Caki2 (cell line): ENCODE measurements at places on chromosomes 1 and 21.
A peak's percentile ranks its signal among the peaks of the same experiment; 100 is the strongest.

DNA sequence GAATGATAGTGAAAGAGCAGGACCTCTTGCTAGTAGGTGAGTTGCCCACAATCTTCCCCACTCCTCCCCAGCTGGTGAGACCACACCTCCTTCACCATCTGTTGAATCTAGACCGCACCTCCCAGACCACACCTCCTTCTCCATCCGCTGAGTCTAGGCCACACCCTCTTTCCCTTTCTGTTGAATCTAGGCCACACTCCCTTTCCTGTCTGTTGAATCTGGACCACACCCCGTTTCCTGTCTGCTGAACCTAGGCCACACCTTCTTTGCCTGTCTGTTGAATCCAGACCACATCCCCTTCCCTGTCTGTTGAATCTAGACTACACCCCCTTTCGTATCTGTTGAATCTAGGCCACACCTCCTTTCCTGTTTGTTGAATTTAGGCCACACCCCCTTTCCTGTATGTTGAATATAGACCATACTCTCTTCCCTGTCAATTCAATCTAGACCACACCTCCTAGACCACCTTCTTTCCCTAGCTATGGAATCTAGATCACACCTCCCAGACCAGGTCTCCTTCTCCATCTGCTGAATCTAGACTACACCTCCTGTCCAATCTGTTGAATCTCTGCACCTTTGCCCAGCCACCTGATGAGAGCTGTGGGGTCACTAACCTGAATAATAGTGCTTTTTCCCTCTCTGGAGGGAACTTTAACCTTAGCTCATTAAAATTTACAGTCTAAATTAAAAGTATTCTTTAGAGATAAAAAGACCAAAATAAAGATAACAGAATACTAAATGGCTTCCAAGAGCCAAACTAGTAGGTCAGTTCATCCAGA, 116.3 kb downstream of the DAB1 start:
- DNase-seq: peak; percentile 41

GRCh38 chr1:211583011-211583992, 4.3 kb upstream of the SLC30A1 start:
- DNase-seq: no peak

GRCh38 chr1:21911205-21912001, 25.7 kb downstream of the HSPG2 start:
- no peak for DNase-seq

DNA sequence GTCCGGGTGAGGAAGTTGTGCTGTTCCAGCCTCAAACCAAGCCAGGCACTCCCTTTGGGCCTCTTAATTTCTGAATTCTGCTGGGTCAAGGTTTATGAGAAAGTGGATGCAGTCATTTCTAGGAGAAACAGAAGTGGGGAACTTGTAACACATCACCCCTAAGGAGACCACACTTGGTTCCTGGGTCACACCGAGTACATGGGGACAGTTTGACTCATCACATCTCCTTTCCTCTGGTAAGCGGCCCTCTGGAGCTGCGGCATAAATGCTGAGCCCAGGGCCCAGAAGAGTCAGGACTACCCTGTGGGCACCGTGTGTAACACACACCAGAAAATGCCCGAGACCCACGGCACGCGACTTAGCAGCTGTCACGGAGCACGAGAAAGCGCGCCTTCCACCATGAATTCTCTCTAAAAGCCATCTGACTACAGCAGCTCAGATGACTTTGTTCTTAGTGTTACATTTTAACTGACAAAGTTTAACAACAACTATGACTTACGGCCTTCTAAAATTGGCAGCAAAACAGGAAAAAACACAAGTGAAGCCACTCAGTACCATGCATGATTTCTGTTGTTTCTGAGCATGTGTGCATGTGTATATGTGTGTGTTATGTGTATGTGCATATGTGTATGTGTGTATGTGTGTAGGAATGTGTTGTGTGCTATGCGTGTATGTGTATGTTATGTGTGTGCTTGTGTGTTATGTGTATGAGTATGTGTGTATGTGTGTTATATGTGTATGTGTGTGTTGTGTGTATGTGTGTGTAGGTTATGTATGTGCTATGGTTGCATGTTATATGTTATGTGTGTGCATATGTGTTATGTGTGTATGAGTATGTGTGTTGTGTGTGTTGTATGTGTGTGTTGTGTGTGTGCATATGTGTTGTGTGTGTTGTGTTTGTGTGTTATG, 50.8 kb downstream of the TOMM20 start:
- DNase-seq: no peak

GRCh38 chr1:191065346-191065745, 587.7 kb upstream of the BRINP3 start:
- DNase-seq: no peak

- no peak for DNase-seq
These were observed 11.1 kb downstream of the RNU1-2 start for GRCh38 chr1:16906873-16907272.

- DNase-seq: no peak
These were observed 42.0 kb downstream of the RAB3B start for GRCh38 chr1:51948491-51948915.

- DNase-seq: no peak
These were observed 16.2 kb upstream of the CR1L start for GRCh38 chr1:207628776-207629175.

DNA sequence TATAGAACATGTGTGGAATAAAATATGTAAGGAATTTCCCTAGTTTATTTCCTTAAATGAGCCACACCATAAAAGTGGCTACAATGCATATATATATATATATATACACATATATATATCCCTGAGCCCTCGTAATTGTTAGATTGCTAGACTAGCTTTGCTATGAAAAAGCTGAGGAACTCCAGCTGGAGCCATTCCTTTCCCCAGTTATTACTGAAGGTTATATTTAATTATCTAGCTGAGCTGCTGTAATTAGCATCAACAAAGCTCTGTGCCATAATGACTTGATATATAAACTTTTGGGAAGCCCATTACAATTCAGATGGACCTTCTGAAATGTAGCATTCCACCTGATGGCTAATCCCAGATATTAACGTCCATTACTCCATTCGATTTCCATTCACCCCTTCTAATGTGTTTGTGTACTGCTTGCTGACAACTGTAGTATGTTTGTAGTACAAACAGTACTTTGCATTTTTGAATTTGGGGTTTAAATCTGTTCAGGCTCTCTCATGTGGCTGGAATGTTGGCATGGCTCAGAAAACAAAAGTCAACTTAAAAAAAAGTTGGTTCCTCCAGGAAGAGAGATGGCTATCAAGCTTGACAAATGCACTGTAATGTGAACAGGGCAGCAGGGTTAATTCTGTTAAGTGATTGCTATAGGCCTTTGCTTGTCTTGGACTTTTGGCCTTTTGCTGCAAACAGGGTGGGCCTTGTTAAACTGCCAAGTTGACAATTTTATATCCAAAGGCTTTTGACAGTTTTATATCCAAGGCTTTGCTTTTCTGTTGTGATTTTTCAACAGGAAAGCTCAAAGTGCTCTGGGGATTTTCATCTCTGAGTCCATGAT, 170.0 kb downstream of the LTN1 start:
- no peak for DNase-seq

- DNase-seq: no peak
These were observed 149.7 kb downstream of the HIVEP3 start for GRCh38 chr1:41769068-41769467.

DNA sequence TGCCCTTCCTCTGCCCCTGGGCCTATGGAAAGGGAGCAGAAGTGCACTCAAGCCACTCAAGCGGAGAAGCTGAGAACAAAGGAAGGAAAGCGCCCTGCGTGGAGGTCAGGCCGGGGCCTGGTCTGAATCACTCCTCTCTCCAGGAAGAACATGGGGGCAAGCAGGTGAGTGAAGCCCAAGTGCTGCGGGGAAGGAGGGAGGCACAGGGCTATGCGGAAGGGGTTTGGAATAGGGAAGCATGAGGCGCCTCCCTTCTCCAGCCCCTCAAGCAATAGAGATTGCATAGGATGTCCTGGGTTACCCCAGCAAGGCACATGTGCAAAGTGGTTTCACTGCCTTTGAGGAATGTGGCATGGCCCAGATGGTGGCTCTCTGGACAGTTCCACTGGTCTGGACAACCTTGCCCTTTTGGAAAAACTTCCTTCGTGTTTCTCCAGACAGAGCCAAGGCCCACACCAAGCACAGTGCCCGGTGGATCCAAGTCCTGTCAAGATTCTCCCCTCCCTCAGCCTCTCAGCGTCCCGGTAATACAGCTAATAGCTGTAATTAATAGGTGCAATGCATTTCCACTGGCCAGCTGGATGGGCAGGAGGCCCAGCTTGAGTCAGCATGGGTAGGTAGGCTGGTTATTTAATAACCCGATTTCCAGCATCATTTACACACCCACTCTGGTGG, 13.7 kb downstream of the BLACAT1 start:
- peak; percentile 92 for DNase-seq

DNA sequence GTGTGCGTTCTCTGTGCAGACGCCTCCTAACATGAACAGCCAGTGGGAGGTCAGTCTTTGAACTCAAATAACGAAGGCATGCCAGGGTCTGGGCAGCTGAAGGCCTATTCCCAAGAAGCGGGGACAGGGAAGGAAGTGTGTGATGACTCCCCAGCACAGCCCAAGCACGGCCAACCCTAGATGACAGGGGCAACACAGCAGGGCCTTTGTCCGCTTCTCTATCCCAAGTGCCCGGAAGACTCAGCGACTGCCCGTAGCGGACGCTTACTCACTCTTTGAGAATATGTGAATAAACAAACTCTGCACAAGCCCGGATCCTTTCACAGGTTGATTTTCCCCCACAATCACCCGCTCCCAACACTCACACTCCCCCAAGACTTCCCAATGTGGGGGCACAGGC, 11.2 kb downstream of the C1orf198 start:
- peak; percentile 56 for DNase-seq
